Stimulated activated CD4-positive, alpha-beta T cell treated with anti-CD3 and anti-CD28 coated beads, Interleukin-1b, Interleukin-23, amount 100 ng/mL, for 1 hour (primary cell): ENCODE measurements at places on chromosomes 6 and 20.

GRCh38 chr6:128167552-128167951 lies 266.7 kb upstream of the THEMIS start:
- no peak for DNase-seq

GRCh38 chr20:53565254-53565653 lies 28.4 kb downstream of the ZNF217 start:
- DNase-seq, result no peak

GRCh38 chr20:30489614-30490003 lies 767.9 kb upstream of the DEFB115 start:
- DNase-seq, result no peak

DNA sequence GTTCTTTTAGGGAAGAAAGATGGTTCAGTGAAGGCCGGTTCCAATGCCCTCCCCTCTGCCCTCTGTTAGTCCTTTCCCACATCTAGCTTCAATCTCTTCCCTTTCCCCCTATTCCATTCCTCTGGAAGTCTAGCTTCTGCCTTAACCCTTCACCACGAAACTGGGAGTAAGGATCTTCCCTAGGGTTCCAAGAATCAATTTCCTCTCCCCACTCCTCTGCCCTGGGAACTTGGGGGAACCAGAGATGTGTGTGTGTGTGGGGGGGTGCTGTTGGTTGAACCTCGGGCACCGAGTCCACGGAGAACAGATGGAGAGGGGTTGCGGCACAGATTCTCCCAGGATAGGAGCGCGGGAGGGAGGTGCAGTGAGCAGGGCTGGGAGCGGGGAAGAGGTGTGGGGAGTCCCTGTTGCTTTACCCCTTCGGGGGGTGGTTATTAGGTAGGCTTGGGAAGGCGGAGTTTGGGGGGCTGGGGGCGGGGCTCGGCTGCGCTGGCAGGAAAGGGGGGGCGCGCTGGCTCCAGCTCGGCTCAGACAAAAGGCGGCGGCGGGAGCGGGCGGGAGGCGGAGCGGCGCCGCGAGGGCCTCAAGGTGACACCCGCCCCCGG lies at the start of gene TMEM151B:
TMEM151B (plus strand) TSS at position 530 of the 605 bp plus-strand sequence. CDS start 293 bp downstream, outside the sequence.
- DNase-seq, result no peak

GRCh38 chr6:156857573-156857972 lies 80.4 kb downstream of the ARID1B start:
- DNase-seq, result no peak

GRCh38 chr6:110400208-110400607 lies 15.2 kb downstream of the DDO start:
- no peak for DNase-seq

DNA sequence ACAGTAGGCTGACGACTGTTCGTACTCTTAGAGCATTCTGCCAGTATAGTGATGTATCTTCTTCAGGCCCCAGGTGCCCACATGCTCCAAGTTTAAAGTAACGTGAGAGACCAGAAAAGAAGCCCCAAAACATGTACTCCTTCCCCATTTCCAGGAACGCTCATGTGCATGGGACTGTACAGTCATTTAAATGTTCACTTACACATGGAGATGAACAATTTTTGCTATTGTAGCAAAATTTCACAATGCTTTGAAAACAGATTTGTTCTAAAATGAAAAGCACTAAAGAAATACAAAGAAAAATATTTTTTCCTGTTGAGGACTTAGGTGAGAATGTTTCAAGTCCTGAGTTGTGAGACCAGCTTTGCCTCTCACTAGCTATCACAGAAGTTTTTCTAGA lies 269.3 kb upstream of the PRDM1 start:
- DNase-seq, result no peak

GRCh38 chr20:7966176-7966575 lies 25.9 kb upstream of the HAO1 start:
- DNase-seq, result no peak

- DNase-seq, result no peak
Observed at GRCh38 chr6:141437685-141438084, 695.0 kb upstream of the GJE1 start.
